Parietal lobe (tissue), 2 donors: ENCODE measurements at places on chromosomes 7 and 10. TPM values are rescaled to one million over a fixed set of nuclear protein-coding genes. Genes with fewer than 3 reads are reported as not detected.

KIAA1217 gene
- total RNA-seq: 19.4 TPM

CHAT gene
- total RNA-seq: 0.63 TPM

C10orf67 gene
- total RNA-seq: 0.31 TPM

LRIT1 gene
- not detected for total RNA-seq

METTL2B gene
- total RNA-seq: 36.9 TPM

SLC39A12 gene
- total RNA-seq: 2.5 TPM

SEMA3E gene
- 20.3 TPM for total RNA-seq

ZNF138 gene
- total RNA-seq: 102 TPM

PKD1L1 gene
- total RNA-seq: 0.94 TPM

EEF1AKMT2 gene
- total RNA-seq: 66.0 TPM

CALD1 gene
- total RNA-seq: 35.4 TPM

NKX6-2 gene
- total RNA-seq: not detected

MAGI2 gene
- 297 TPM for total RNA-seq

DKK1 gene
- total RNA-seq: 2.5 TPM

PCLO gene
- 138 TPM for total RNA-seq

FUOM gene
- 11.9 TPM for total RNA-seq

PITRM1 gene
- 81.4 TPM for total RNA-seq

ATAD1 gene
- total RNA-seq: 58.2 TPM

PWWP2B gene
- total RNA-seq: 5.9 TPM

CALHM3 gene
- total RNA-seq: not detected

GPR146 gene
- total RNA-seq: 1.3 TPM

FAM180A gene
- total RNA-seq: not detected

OR6V1 gene
- total RNA-seq: not detected

GHRHR gene
- total RNA-seq: not detected

CNTNAP2 gene
- 73.9 TPM for total RNA-seq

NPC1L1 gene
- not detected for total RNA-seq

RGR gene
- 0.31 TPM for total RNA-seq

CLCN1 gene
- total RNA-seq: not detected

SNX8 gene
- 5.3 TPM for total RNA-seq

PNLIP gene
- total RNA-seq: not detected

OR2A42 gene
- total RNA-seq: under 0.01 TPM

MYOZ1 gene
- not detected for total RNA-seq

WIPF3 gene
- total RNA-seq: 10.6 TPM

GJD4 gene
- not detected for total RNA-seq

BICC1 gene
- 4.7 TPM for total RNA-seq

TLX1 gene
- not detected for total RNA-seq

NPTX2 gene
- 9.7 TPM for total RNA-seq

PMS2 gene
- total RNA-seq: 28.8 TPM

NANOS1 gene
- 2.8 TPM for total RNA-seq

MGAM2 gene
- total RNA-seq: 0.31 TPM

NXPH1 gene
- 33.5 TPM for total RNA-seq

TEX36 gene
- not detected for total RNA-seq

CLEC5A gene
- total RNA-seq: not detected

VENTX gene
- total RNA-seq: not detected

CPA4 gene
- total RNA-seq: not detected

CEP55 gene
- total RNA-seq: 4.1 TPM

SAMD9 gene
- total RNA-seq: 1.6 TPM

MORN4 gene
- 26.0 TPM for total RNA-seq

SLC26A3 gene
- total RNA-seq: not detected

PDE1C gene
- total RNA-seq: 39.1 TPM
